ENCODE measurements at places on chromosomes 2 and 18.
A peak's percentile ranks its signal among the peaks of the same experiment; 100 is the strongest.

DNA sequence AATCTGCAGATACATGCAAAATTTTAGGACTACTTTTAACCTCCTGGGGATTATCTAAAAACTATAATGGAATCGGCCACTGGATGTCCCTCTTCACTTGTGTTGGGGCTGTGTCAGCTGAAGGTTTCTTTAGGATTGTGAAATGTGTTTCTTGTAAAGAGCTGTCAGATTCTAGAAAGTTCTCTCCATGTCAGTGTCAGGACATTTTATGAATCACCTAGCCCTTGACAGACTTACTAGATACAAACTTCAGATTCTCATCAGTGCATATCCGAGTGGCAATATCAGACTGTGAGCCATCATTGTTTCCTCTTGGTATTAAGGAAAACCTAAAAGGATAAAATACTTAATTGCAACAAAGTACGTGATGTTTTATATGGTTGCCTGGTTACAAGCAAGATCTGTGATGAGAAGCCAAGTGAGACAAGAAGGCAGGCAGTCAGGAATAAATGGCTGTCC lies 107.3 kb downstream of the CPS1 start:
- no peak for DNase-seq

GRCh38 chr2:84700006-84700405 lies 180.9 kb downstream of the TRABD2A start:
- no peak for DNase-seq

GRCh38 chr2:24105816-24106215 lies 17.3 kb downstream of the PFN4 start:
- DNase-seq: no peak

- no peak for DNase-seq
Observed at GRCh38 chr18:10063489-10063888, 149.7 kb downstream of the VAPA start.

- DNase-seq: no peak
Observed at GRCh38 chr2:150620855-150621254, 133.4 kb upstream of the RND3 start.

GRCh38 chr18:51398104-51398503 lies 200.6 kb upstream of the MEX3C start:
- DNase-seq: no peak

GRCh38 chr2:94871226-94872087 lies at the start of gene TEKT4:
Gene TEKT4, plus strand, starts transcription at chr2:94871430. Its CDS starts 150 bp downstream, at chr2:94871580.
- no peak for DNase-seq

GRCh38 chr2:196242131-196242620 lies 70.8 kb upstream of the STK17B start:
- DNase-seq: peak; percentile 36

GRCh38 chr18:44828080-44828479 lies 147.4 kb downstream of the SETBP1 start:
- DNase-seq: no peak

DNA sequence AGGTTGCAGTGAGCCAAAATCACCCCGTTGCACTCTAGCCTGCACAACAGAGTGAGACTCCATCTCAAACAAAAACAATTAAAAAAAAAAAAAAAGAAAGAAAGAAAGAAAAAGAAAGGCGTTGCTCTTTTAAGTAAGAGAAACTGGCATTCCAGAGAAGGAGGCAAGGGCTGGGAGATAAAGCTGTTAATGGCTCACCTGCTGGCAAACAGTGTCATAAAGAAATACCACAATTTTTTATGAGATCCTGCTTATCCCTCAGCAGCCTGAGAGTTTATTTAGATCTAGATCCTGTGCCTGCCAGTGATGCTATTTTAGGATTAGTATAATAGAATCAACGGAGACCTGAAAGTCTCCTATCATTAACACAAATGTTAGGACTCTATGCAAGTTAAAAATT lies 16.3 kb downstream of the SLC19A3 start:
- DNase-seq: no peak

DNA sequence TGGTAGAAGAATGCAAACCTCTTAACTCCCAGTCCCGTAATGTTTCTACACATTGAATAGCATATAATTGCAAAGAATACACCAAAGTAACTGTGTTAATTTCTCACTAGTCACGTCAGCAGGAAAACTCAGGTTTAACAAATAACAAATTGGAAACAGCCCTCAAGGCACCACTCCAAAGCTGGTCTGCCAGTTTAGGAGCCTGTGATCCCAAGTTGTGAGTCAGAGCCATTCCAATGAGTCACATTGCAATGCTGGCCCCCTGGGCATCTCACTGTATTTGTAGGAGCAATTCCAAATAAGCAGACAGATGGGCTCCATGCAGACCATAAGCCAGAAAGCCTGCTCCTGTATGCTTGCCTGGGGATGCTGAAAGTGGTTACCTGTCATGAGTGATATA lies 143.2 kb upstream of the SETBP1 start:
- DNase-seq: no peak

DNA sequence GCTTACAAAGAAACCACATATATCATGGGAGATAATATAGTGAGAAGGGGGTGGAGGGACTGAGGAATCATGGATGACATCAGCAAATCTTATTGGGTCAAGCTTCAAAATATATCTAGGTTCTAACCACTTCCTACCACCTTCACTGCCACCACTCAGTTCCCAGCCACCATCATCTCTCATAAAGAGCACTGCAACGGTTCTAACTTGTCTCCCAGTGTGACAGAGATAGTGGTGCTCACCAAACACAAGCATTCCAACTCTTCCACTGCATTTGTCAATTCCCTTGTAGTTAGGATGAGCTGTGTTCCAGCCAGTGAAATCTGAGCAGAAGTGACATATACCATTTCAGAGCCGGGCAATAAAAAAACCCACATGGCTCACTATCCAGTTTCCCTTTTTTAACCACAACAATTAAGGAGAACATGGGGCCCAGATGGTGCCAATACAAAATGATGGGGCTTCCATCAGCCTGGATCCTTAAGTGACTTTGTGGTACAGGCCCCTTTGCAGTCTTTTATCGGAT lies 318.1 kb downstream of the NBAS start:
- DNase-seq: no peak

- no peak for DNase-seq
Observed at GRCh38 chr2:238754259-238754658, 93.6 kb upstream of the TWIST2 start.

DNA sequence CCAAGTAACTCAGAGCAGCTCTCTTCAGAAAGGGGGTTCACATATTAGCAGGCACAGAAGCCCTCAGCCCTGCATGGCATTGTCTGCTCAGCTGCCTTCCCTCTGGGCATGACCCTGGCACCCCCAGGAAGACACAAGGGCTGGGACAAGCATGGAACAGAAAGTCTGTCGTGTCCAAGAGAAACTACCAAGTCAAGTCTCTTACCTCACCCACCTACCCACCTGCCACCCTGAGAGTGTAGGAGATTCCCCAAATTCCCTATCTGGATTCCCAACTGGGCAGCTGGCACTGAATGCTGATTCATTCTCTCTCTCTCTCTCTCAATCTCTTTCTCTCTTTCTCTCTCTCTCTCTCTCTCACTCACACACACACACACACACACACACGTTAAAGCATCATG lies 21.6 kb downstream of the SMAD7 start:
- DNase-seq: no peak

GRCh38 chr18:28584731-28585130 lies 407.8 kb upstream of the CDH2 start:
- DNase-seq: no peak

- no peak for DNase-seq
Observed at GRCh38 chr2:26011609-26011989, 22.3 kb upstream of the RAB10 start.

- no peak for DNase-seq
Observed at GRCh38 chr2:26792720-26793119, 6.9 kb downstream of the CENPA start.

DNA sequence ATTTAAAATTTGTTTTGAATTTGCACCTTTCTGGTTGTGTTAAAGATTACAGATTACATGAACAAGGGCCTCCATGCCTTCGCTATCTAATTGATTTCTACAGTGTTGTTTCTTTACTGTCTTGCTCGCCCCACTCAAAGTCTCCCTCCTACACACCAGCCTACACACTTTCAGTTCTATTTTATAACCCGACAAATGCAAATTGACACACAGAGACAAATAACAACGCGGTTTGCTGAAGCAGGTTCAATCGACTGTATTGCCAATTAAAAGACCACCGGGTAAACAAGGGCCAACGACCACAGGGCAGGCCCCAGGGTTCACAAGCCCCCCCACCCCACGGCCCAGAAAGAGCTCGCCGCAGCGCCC lies 869 bp downstream of the STARD7 start:
- peak; percentile 52 for DNase-seq

DNA sequence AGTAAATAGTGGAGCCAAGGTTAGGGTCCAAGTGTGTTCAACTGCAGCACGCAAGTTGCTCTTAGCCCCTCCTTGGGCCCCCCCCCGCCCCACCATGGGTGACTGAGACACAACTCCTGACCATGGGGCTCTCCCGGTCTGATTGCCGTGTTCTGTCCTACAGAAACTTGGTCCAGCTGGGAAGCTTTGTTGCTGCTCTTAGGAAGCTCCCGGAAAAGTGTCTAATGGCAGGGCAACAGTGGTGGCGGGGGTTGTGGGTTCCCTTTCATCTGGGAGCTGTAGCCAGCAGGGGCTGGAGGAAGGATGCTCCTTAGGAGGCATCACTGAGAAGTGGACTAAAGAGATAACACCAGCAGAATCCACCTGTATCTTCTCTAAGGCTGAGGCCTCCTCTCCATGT lies 111.1 kb downstream of the CYP26B1 start:
- DNase-seq: no peak

- DNase-seq: no peak
Observed at GRCh38 chr2:127037476-127037875, 69.5 kb downstream of the BIN1 start.

DNA sequence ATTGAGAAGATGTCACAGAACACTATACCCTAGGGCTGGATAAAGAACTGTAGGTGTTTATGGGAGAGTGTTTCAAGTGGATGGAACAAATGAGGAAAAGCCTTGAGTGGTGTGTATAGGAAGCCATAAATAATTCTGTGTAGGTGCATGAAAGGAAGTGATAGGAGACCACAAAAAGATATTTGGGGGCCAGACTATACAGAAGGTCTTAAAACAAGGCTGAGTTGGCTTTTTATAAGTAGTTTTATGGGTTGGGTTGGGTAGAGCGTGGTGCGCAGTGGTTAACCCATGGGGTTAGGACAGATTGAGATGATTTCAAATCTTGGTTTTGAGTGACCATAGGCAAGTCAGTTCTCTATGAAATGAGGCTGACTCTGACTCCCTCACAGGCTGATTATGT lies 110.5 kb downstream of the PKP4 start:
- DNase-seq: no peak

DNA sequence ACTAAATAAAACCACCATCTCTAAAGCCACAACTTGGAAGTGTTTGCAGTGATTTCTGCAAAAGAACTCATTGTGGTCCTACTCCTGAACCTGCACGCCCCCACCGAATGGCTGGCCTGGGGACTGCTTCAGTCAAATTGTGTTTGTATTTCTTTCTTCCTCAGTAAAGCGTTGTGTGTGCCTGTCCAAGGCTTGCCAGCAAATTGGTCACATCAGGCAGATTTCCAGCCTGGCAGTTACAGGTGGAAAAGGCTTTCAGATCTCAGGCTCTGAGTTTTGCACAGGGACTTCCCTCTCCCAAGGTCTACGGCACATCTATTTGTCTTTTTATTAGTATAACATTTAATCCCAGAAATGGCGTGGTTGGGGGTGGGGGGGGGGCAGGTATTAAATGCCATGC lies 54.0 kb upstream of the NOSTRIN start:
- no peak for DNase-seq

DNA sequence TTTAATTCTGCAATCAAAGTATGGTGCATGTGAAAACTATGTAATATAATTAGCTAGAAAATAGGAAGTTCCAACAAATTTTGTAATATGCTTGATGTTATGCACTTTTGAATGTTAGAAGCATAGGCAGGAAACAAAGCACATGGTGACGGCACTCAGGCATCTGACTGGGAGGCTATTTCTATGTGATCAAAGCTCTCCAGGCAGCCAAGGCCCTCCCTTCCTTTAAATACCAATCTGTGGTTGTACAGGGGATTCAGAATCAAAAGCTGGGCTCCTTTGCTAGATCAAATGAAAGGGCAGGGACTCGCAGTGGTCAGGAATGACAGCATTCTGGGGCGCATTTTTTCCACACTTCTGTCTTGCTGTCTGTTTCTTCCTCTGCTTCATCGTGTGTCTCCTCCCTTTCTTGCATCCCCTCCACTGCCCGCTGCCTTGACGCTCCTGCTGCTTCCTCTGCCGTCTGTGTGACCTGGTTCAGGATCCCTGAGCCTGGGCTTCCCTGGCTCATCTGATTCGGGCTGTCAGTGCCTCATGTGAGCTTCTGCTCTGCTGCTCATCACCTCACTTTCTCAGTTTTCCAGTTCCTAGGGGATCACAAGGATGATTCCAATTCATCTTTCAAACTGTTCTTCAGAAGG lies 30.9 kb downstream of the TMEM182 start:
- no peak for DNase-seq

DNA sequence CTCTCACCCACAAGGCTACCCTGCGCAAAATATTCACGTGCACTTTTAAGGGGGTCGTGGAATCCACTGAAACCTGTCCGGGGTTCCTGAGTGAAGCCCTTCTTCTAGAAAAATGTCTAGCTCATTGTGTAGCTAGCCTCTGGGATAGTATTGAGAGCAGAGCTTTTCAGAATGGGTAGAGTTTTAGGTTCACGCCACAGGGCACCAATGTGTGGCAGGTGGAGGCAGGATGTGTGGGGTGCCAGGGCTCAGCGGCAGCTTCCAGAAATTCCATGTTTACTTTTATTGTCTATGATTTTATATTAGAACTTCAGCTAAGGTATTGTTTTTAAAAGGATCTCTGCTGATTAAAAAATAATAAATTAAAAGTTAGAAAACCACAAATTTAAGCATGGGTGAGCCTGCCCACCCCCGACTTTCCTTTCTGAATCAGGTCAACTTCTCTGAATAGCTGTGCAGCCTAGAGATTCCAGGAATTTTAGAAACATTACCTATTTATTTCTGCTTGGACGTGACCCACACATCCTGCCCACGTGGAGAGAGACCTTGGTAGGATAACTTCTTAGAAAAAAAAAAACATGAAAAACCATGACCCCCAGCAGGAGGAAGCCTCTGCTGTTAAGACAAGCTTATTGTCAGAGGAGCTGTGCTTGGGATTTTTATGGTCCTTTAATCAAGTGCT lies 163.7 kb downstream of the CTIF start:
- DNase-seq: no peak

GRCh38 chr2:128736046-128736688 lies 417.5 kb upstream of the HS6ST1 start:
- DNase-seq: no peak
